ENCODE measurements at places on chromosomes 3 and 15. TPM values are rescaled to one million over a fixed set of nuclear protein-coding genes. Genes with fewer than 3 reads are reported as not detected.

GRCh38 chr3:1752205-1752604 lies 346.5 kb upstream of the CNTN4 start:
- DNase-seq = no peak

- DNase-seq = no peak
Measured at GRCh38 chr3:52185837-52186236, 12.1 kb upstream of the ALAS1 start.

DNA sequence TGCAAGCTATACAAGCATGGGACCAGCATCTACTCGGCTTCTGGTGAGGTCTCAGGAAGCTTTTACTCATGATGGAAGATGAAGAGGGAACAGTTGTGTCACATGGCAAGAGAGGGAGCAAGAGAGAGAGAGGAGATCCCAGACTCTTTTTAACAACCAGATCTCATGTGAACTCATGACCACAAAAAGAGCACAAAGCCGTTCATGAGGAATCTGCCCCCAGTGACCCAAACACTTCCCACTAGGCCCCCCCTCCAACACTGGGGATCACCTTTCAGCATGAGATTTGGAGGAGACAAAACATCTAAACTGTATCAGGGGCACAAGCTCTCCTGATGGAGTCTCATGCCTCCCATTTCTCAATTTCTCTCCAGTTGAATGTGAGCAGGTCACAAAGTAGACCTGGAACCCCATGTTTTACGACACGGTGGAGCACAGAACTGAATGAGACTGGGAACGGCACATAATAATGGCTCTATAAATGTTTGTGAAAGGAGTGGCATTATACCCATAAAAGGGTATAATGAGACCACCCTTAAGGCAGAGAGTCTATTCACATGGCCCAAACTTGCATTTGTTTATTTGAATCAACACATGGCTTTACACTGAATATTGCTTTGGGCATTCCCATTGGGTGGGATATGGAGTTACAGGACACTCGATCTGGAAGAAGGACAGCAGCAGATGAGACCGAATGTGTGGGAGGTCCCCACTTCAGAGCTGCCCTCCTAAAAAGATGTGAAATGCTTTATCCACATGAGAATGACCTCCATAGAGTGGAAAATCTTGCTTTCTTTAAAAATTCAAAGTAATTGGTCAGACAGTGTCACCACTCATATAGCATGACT lies 38.8 kb downstream of the IL16 start:
- DNase-seq = no peak

Gene ANKRD63
- not detected for total RNA-seq

Gene VGLL3
- 0.14 TPM for total RNA-seq

DNA sequence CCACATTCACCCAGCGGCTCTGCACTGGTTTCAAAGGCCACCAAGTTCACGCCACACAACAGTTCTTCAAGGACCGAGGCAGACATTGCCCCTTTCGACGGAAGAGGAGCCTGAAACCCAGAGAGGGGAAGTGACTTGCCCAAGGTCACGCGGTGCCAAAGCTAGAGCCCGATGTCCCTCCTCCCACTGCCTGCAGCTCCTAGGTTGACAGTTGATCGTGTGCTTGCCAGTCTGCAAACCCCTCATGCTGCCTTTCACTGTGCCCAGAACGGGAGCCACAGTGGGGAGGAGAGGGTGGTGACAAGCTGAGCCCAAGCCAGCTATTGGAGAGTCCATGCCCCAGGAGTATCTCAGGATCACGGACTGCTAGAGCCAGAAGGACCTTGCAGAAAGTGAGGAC lies 230.9 kb downstream of the XXYLT1 start:
- no peak for DNase-seq

DNA sequence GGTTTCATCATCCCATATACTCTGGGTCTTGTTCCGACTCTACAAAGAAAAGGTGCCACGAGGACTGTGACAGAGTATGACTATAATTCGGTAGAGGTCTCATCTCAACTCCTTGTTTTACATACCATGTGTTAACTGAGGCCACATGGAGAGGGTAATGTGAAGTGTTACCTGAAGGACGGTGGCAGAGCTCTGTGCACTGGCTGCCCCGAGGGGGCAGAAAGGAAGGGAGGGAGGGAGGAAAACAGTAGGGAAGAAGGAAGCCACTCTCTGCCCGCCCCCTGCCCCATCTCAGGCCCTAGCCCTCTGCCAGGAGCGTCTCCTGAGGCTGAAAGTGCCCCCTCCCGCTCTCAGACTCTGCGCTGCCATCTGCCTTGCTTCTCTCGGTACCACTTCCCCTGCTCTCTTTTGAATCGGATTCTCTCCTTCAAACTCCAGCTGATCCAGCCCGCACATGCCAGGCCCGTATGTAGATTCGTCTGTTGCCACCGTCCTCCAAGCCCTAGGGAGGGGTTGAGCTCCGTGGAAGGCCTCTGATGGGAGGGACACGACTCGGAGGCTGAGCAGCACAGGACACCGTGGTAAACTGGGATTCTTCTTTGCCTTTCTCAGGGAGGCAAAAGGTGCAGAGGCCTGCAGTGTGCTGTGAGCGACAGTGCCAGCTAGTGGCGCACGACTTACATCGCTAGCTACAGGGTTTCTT lies 70.5 kb upstream of the ATP10A start:
- DNase-seq = peak; percentile 61

DNA sequence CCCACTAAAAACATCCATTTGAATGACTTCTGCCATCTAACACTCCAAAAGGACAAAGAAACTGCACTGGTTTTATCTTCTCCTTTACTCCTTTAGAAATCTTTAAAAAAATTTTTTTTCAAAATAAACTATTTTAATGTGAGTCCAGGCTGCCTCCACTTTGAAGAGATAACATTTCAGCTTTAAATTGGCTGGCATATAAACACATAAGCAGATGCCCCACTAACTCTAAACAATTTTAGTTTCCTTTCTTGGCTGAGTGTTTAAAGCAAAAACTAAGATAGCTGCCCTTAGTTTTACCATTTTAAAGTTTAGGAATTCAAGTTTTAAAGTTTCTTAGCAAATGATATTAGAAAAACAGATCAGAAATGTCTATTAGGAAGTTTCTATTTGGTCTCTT lies 39.9 kb downstream of the PDZRN3 start:
- DNase-seq = no peak

GRCh38 chr3:47001731-47002170 lies 22.3 kb downstream of the NBEAL2 start:
- DNase-seq = no peak

- DNase-seq = no peak
Measured at GRCh38 chr15:74156678-74157411, 16.7 kb upstream of the ISLR start.

DNA sequence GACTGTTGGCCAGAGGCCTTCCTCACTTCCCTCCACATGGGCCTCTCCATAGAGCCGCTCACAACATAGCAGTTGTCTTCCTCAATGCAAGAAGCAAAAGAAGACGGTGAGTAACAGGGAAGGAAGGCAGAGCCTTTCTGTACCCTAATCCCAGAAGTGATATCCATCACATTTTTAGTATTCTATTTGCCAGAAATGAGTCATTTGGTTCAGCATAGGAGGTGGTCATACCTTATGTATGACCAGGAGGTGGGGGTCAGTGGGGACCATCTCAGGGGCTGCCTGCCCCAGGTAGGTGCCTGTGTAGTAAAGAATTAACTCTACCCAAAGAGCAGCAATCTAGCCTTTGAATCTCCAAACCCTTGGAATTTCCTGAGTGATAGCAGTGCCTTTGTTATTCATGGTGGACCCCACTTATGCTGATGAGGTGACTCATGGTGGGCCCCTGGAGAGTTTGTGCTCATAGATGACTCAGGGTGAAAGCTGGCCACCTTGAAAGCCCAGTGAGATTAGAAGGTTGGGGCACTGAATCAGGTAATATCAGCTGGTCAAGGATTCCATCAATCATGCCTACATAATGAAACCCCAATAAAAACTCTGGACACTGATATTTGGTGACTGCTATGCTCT lies 323.9 kb upstream of the IGF1R start:
- no peak for DNase-seq

GRCh38 chr3:194880940-194881925 lies 195.6 kb downstream of the FAM43A start:
- DNase-seq = no peak

Gene ITIH4
- total RNA-seq = 8.2 TPM

GRCh38 chr3:69725994-69726571 lies 13.2 kb upstream of the MITF start:
- DNase-seq = no peak

Gene C3orf85
- total RNA-seq = not detected

DNA sequence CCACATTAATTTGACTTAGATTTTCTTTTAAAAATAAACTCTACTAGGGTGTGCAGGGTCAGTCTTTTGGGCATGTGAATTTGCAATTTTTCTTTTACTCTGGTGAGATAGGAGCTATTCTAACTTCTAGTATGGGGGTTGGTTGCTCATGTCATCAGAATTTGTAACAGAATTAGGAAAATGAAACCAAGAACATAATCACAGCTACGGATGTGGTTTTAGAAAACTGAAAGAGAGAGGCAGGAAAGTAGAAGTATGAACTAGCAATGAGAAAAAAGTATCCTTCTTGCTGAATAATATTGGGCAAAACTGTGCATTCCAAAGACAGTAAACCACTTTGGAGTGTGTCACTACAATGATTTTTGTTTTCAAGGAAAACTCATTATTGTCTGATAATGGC lies 43.3 kb downstream of the ADPGK start:
- DNase-seq = no peak

DNA sequence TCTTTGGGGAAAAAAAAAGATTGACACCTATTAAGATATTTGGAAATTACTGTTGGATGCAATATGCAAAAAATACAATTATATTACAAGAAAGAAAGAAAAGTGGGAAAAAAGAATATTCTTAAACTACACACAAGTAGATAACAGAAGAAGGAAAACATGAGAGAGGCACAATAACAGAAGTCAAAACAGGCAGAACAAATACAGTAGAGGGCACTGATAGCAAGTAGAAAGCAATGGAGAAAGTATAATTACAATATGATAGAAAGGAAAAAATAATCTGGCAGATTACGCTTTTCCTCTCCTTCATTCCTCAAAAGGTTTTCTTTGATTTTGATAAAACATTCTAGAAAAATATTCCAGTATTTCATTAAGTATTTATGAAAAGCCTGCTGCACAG lies 72.1 kb downstream of the ADAM10 start:
- no peak for DNase-seq
